Brain microvascular endothelial cell (primary cell): ENCODE measurements at places on chromosomes 2 and 18.

- DNase-seq, result peak; percentile 40
Measured at GRCh38 chr18:63410792-63411191, 11.5 kb downstream of the VPS4B start.

GRCh38 chr2:203376173-203376572 lies 48.0 kb downstream of the ABI2 start:
- no peak for DNase-seq

- no peak for DNase-seq
Measured at GRCh38 chr2:222380456-222380855, 43.9 kb upstream of the SGPP2 start.

DNA sequence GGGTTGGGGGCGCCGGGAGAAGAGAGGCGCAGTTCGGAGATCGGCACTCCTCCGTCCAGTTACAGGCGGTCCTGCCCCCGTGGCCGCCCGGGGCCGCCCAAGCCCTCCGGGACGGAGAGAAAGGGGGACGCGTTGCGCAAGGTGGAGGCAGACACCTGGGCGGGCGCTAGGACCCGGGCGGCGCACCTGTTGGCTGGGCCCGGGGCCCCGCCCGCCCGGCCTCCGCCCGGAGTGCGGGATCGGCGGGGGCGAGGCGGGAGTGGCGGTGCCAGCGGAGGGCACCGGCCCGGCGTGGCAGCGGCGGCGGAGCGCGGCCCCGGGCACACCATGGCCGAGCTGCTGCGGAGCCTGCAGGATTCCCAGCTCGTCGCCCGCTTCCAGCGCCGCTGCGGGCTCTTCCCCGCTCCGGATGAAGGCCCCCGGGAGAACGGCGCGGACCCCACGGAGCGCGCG lies at the start of gene SGPP2:
Gene SGPP2 (plus strand): TSS at position 268 of the 453 bp plus-strand sequence. CDS start 60 bp downstream, at position 328.
- DNase-seq, result no peak

- DNase-seq, result no peak
Measured at GRCh38 chr2:202187570-202187969, 50.8 kb downstream of the SUMO1 start.

GRCh38 chr2:134287323-134287722 lies 33.5 kb downstream of the MGAT5 start:
- no peak for DNase-seq

DNA sequence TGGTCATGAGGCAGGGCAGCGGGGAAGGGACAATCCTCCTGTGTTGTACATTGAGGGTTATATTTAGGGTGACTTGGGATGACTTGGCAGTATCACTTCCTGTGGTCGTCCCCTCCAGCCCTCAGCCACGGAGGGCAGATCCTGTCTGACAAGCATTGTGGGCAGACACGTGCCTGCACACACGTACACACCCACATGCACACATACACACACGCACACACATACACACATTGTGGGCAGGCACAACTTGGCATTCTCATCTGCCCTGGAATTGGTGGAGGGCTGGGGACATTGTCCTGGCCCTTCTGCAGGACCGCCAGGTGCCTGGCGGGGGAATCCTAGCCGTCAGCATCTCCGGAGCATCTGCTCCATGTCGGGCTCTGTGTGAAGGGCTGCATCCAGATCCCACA lies 47.6 kb downstream of the ODC1 start:
- no peak for DNase-seq

- DNase-seq, result no peak
Measured at GRCh38 chr2:127397568-127398238, 9.9 kb upstream of the MAP3K2 start.

GRCh38 chr18:11548396-11548795 lies 61.0 kb upstream of the SLC35G4 start:
- no peak for DNase-seq

DNA sequence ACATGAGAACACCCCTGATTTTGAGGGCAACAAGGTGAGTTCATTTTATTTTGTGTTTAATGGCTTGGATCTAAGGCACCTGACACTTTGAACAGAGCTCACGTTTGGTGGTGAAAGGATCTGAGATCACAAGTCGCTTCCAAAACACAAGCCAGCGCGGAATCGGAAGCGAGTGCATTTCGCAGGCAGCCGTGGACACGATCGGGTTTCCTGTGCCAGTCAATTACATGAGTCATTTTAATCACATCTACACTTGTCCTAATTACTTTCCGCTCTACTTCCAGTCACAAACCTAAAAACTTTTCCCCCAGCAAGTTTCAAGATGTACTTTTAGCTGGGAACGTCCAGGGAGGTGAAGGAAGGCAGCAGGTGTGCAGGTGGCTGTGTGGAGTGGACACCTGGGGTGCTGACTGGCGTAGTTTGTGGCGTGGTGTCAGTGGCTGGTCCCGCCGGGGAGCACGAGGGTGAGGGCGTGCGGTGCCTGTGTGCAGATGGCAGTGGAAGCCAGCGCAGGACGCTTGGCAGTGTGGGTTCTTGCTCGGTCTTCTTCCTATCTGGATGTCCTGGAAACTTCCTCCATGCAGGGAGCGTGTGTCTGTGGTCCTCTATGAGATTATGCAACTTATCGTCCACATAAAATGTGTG lies 75.6 kb downstream of the DCDC2C start:
- no peak for DNase-seq
